Transverse colon (tissue), 4 donors: ENCODE measurements at places on chromosomes 3 and 15.

DNA sequence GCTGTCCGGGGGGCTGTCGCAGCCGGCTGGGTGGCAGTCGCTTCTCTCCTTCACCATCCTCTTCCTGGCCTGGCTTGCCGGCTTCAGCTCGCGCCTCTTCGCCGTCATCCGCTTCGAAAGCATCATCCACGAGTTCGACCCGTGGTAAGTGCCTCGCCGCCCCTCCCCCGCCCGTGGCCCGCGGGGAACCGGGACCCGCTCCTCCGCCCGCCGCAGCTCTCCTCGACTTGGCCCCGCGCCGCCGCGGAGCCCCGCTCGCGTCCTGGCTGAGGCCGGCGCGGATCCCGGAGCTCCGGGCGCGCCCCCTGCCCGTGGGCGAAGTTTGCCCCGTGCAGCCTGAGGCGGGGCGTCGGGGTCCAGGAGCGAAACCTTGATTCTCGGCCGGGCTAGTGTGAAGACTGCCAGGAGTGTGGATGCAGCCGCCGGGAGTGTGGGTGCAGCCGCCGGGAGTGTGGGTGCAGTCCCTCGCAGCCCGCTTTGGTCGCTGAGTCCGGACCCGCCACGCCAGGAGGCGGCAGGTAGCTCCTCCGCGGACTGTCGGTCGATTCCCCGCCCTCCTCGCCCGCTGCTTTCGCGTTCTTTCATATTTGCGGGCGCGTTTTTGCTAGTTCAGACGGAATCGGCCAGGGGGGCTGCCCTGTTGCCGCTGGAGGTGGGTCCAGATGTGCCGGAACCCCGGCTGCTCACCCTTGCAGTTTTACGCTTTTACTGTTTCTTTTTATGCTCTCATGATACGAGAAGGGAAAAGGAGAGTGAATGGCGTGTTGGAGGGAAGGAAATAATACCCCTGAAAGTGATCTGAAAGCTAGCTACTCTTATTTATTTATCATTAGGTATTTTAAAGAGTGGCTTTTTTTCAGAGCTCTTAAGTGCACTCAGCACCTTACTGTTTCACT is 692 bp downstream of the STT3B start:
- peak; percentile 66 for DNase-seq

DNA sequence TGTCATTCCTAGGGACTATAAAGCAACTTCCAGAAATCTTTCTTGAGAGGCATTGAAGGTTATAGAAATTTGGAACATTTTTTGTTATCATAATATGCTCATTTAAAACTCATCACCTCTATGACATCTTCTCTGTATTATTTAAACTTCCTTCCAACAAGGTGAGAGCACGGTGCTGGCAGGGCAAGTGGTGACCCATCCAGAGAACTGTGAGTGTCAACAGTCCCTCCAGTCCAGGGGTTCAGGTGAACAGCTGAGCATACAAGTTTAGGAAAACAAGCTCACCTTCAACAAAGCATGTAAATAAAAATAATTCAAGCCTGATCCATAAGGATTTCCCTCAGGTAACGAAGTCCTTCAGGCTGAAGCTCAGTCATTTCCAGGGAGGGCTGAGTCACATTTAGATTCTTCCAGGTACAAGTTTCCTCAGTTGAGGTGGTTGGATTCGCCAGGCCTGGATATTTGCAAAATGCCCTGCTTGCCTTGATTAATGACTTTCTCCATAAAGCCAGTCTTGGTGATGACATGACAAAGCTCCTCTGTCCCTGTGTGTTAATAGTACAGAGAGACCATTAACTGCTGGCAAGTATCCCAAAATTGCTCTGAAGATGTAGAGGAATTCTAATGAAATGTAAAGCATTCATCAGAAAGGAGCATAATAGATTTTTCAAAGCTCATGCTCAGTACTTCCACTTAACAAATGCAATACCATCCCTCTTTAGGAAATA is 263.6 kb upstream of the GADL1 start:
- no peak for DNase-seq

DNA sequence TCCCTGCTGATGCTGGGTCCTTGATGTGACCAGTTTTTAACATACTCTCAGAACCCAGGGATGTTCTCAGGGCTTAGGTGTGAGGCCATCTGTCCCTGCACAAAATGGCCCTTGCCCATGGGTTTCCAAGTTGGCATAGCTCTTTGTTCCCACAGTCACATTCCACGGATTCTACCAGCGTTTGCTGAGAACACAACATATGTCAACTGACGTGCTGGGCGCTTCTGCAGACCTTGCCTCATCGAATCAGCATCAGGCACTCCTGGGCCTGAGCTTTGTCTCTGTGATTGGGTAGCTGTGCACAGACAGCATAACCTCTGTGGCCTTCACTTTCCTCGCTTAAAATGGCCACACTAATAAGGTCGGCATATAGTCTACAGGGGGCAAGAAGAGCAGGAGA is 69.0 kb downstream of the MGLL start:
- no peak for DNase-seq

- no peak for DNase-seq
Measured at GRCh38 chr3:129954514-129954913, 20.0 kb upstream of the TRH start.

DNA sequence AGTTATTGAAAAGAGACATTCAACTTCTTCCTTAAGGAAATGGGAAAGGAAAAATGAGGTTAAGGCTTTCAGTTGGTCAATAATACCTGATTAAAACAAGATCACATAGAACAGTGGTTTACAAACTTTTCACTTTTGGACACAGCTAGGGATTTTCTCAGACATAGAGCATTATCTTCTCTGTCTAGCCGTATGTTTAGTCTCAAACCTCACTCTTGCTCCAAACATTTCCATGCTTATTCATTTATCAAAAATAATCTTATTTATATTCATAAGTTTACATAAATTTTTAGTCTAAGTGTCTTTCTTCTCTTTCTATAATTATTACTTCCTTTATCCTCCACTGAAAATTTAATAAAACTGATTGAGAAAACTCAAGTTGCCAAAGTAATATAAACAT is 114.2 kb upstream of the AZI2 start:
- DNase-seq, result no peak

DNA sequence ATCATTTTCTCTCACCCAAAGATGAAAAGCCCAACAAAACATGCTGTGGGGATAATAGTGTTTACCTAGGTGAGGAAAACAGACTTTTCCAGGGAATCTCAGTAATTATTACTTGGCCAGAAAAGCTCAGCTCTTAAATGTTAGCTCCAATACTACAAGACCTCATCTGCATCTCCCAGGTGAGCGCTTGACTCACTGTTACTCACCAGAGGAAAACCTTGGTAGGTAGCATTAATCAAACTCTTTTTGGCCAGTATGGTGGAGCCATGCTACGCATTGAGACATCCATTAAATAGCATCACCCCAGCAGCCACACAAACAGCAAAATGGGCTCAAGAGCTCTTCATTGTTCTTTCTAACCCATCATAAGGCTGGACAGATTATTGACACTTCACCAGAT is 99.0 kb downstream of the TIGIT start:
- no peak for DNase-seq

- no peak for DNase-seq
Measured at GRCh38 chr3:138474163-138474562, 39.7 kb downstream of the ESYT3 start.

DNA sequence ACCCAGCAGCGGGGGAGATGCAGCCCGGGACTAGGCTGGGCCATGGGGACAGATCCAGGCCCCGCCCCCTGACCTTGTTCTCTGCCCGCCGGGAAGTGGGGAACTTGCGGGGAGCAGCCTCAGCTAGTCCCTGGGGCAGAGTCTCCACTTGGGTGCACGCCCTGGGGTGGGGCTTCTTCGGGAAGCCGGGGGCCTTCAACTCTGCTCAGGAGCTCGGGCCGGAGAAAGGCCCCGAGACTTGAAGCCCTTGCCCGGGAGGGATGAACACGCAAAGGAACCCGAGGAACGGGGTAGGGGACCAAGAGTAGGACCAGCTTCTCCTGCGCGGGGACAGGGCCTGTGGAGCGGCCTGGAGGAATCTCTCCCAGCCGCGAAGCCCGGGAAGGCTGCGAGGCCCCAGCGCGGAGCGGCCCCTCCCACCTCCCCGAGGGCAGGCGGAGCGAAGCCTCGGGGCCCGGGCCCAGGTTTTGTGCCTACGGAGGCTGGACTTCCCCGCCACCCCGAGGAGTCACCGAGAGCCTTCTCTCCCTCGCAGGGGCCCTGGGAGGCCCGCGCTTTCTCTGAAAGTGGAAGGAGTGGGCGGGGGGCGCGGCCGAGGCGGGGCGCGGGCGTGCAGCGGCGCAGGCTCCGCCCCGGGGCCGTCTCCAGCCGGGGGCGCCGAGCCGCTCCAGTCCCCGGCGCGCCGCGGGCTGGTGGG is at the start of gene ITPKA:
TSS of gene ITPKA (plus strand) at position 670 of the 697 bp plus-strand sequence. CDS start 54 bp downstream, outside the sequence.
- DNase-seq, result peak; percentile 92

DNA sequence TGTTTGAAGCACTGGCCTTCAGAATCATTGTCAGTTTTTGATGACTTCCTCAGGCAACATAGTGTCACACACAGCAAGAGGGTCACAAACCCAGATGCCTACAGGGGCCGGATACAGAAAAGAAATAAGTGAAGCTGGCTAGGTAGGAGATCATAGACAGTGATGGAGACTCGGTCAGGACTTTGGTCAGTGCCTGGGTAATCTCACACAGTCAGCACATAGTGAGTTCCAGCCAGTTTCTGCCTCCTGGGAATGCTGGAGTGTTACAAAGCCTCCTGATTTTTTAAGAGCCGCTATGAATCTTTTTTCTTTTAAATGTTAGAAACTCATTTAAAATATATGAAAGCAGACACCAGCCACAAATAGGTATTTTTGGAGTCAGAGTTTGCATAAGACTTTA is 399.1 kb downstream of the IL5RA start:
- DNase-seq, result no peak

GRCh38 chr3:16723978-16724377 is 118.8 kb upstream of the DAZL start:
- no peak for DNase-seq

GRCh38 chr3:49880581-49881315 is 11.0 kb upstream of the CAMKV start:
- no peak for DNase-seq

GRCh38 chr15:61195116-61196002 is 33.7 kb downstream of the RORA start:
- DNase-seq, result no peak

DNA sequence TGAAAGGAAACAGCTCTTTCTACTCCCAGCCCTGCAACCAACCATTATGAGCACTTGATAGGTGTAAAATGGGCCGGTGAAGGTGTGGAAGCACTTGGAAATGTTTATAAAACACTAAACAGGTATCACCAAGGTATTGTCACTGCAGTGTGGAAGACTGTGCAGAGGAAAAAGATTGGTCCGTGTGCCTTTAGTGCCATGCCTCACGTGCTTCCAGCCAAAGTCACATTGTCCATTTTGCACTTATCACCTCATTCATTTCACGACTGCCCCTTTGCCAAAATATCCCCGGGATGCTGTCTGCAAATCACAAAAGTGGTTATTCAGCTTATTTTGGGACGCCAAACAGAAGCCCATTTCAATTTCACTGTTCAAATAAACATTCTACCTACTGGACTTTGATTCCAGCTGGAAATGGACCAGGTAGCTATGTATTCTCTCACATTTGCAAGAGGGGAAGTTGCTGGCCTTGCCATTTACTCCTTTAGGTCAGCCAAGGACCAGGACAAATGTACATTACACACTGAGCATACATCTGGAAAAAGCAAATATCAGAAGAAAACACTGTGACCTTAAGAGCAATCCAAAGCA is 58.4 kb downstream of the ARRDC4 start:
- DNase-seq, result no peak

GRCh38 chr3:110859993-110860392 is 211.6 kb upstream of the NECTIN3 start:
- DNase-seq, result no peak

DNA sequence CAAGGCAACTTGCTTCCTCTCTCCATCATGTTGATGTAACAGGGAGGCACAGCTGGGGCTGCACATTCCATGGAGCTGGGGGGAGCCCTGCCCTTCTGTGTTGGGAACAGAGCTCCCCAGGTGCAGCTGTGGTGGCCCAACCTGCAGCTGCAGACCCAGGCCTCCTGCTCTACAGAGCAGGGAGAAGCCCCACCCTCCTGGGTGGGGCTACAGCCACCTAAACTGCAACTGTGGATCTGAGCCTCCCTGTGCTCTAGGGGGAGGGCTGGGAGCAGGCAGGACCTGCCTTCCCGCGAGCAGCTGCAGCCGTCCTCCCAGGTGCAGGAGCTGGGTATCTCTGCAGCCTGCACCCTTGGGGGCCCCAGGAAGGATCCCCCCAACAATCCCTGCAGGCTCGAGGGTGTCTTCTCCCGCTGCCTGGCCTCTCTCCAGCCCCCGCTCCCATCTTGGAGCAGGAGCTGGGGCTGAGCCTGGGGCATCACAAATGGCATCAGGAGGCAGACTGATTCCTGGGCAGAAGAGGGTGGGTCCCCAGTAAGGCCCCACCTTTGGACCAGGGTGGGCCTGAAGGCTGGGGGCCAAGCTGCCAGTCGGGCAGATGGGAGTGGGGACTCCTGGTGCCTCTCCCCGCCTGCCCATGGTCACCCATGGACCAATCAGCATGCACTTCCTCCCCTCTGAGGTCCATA is 7.4 kb downstream of the LRRC58 start:
- DNase-seq, result no peak

GRCh38 chr3:193271101-193271840 is 30.2 kb downstream of the PLAAT1 start:
- no peak for DNase-seq

DNA sequence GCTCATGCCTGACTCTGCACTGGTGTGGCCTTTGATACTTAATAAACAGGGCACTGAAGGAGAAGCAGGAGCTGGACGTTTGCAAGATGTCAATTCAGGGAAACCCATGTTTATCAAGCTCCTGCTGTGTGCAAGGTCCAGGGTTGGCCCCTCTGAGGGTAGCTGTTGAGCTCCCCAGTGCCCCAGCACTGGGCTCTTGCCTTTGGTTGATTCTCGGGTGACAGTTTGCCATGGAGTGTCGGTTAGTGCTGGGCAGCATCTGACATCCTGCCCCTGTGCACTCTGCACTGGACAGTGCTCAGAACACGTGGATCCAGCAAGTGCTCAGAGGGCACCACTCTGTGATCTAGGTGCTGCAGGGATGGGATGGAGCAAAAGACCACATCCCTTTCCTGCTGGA is 7.3 kb downstream of the HDAC11 start:
- DNase-seq, result no peak

DNA sequence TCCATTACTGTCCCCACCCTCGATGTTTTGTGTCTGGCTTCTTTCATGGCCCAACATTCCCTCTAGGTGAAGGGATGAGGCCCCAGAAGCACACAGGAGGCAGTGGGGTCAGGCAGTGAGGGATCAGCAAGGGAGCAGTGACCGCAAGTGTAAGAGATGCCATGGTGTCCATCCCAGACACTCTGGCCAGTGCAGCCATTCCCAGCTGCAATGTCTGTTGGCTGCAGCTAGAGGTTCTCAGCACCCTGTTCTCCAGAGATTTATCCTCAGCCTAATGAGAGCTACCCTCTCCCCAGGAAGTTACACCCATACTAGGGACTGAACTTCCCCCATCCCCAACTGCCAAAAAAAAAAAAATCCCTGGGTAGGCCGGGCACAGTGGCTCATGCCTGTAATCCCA is 40.2 kb downstream of the TRANK1 start:
- no peak for DNase-seq
